Muscle of arm (tissue), 14 donors: ENCODE measurements at places on chromosomes 3 and 15.
A peak's percentile ranks its signal among the peaks of the same experiment; 100 is the strongest.

DNA sequence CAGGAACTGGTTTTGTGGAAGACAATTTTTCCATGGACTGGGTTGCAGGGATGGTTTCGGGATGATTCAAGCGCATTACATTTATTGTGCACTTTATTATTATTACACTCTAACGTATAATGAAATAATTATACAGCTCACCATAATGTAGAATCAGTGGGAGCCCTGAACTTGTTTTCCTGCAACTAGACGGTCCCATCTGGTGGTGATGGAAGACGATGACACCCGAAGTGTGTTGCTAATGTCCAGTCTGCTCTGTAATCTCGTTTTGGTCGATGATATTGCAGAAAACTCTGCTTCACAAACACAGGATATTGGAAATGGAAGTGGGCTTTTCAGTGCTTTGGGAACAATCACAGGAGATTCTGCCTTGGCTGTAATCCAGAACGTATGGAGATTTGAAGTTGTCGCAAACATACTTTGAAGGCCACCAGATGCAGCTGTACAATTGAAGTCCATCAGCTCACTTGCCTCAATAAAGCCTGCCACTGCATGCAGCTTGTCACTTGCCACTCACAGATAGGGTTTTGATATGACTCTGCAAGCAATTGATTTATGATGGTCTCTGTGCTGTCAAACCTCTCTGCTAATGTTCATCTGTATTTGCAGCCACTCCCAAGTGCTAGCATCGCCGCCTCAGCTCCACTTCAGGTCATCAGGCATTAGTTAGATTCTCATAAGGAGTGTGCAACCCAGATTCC, 141.7 kb downstream of the TJP1 start:
- no peak for DNase-seq

GRCh38 chr3:7920211-7920610, 581.4 kb upstream of the LMCD1 start:
- DNase-seq, result no peak

- no peak for DNase-seq
These were observed 28.4 kb downstream of the IRAK2 start for GRCh38 chr3:10192953-10193691.

GRCh38 chr15:97461226-97461625, 499.3 kb upstream of the ARRDC4 start:
- peak; percentile 6 for DNase-seq

- DNase-seq, result no peak
These were observed 29.4 kb downstream of the NR2F2 start for GRCh38 chr15:96359616-96360521.

GRCh38 chr15:36982430-36982829, 117.9 kb downstream of the MEIS2 start:
- DNase-seq, result no peak

DNA sequence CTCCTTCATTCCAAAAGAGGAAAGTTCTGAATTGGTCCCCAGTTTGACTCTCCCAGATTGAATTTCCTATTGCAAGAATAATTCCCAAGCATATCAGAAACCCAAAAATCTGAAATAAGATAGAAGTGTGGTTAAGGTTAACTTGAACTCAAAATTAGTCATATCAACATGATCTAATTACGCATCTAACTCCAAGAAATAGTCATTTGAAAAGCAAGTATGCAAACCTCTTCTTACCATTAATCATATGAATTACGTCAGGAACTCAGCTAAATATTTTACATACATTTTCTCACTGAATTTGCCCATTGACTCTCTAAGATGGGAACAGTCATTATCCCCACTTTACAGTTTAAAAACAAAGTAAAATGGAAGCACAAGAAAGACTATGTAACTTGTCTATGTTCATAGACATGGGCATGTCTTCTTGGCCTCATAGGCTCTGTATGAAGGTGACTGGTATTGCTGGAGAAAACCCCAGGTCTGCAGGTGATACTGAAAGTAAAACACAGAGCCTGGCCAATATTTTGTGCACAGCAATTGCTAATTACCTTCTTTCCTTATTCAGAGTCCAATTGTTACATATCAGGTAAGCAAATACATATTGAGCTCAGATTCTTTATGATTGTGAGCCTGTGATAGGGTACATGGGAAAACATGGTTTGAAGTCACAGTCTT, 139.2 kb downstream of the ATP8B4 start:
- no peak for DNase-seq

DNA sequence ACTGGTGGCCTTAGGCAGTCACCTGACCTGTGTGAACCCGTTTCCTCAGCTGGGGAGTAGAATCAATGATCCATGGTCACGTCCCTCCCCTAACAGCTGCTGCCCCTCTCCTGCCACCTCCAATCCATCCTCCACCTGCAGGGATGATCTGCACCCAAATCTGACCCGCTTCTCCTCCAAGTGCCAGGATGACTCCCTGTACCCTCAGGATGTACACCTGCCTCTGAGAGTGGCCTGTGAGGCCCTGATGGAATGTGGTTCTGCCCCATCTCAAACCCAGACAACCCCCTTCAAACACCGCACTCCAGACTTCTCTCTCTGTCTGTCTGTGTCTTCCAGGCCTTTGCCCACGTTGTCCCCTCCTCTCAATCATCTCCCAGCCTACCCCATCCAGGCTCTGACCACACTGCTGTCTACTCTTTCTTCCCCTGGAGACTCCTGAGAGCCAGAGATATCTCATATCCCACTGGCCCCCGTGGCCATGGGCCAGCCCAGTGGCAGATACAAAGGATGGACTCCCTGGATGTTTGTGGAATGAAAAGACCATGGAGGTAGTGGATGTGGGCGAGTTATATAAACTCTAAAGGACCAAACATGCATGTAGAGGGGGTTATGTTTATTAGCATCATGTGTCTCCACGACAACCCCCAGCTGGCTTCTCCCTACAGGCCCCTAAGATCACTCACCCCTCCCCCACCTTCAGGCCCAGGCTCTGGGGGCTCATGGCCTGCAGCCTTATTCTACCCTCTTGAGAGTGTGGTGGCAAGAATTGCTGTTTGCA, 84.9 kb downstream of the SMAD6 start:
- DNase-seq, result no peak

- DNase-seq, result no peak
These were observed 519.6 kb downstream of the NTRK3 start for GRCh38 chr15:87736891-87737389.

- no peak for DNase-seq
These were observed 98.1 kb upstream of the HACD2 start for GRCh38 chr3:123682781-123683504.

- no peak for DNase-seq
These were observed 75.3 kb downstream of the TMEM108 start for GRCh38 chr3:133113526-133113925.

DNA sequence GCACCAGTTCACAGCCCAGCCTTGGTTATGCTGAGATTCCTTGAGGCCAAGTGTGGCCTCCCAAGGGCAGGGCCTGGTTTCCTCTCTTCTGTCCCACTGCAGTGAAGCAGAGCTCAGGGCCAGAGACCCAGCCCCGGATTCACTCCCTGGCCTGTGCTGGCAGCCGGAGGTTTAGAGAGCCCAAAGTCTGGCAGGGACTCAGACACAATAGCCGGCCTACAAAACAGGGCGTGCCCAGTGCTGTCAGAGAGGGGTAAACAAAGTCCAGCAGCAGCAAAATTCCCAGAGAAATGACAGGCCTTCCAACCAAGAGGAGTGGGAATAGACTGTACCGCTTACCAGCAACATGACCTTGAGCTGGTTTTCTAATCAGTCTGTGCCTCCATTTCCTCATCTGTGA, 14.0 kb downstream of the VIPR1 start:
- DNase-seq, result no peak

DNA sequence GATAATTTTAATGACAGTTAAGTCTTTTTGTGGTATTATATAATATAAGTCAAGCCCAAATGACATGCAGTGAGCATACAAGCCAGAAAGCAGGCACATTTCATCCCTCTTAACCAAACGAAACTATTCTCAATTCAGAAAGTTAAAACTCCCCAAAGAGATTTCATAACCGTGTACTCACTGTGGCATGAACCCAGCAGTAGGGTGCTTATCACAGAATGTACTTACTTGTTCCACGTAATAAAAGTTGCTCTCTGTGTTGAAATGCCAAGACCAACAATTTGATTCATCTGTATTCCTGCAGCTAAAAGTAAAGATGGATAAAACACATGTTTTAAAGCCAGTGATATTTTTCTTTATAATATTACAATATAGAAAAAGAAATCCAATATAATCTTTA, 12.1 kb downstream of the GK5 start:
- no peak for DNase-seq
